ENCODE measurements at places on chromosomes 7 and 10.

- DNase-seq, result no peak
Measured at GRCh38 chr7:113824117-113824823, 94.5 kb downstream of the PPP1R3A start.

GRCh38 chr7:14191686-14192098, 202.2 kb upstream of the ETV1 start:
- DNase-seq, result no peak

DNA sequence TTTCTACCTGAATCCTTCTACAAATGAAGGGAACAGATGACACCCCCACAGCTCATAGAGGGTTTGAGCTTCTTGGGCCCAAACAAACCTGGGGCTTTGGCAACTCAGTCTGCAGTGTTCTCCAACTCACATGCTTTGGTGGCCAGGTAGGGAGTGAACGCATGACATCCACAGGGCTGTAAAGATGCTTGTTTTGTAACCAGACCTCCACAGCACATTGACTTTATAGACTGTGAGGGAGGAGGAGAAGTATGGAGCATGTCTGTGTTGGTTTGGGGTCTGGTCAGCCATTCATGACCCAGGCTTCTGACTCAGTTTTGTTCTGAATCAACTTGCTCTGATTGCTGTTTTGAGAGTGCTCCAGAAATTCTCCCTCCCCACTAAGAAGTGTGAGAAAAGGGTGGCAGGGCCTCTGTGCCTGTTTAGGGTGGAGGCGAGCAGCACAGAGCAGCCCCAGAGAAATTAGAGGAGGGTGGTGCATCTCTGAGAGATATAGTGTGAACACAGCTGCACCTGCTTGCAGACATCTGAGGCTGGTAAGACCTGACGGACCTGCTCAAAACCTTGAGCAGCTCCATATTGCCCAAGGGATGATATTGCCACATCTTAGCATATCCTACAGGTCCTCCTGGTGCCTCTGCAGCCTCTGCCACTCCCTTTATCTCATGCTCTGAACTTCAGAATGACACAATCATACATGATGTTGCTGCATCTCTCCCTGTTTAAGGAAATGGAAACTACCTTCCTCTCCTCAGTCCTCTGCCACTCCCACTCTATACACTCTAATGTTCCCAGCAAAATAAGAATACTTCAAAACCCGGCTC, 287.7 kb downstream of the ABCA13 start:
- DNase-seq, result no peak

DNA sequence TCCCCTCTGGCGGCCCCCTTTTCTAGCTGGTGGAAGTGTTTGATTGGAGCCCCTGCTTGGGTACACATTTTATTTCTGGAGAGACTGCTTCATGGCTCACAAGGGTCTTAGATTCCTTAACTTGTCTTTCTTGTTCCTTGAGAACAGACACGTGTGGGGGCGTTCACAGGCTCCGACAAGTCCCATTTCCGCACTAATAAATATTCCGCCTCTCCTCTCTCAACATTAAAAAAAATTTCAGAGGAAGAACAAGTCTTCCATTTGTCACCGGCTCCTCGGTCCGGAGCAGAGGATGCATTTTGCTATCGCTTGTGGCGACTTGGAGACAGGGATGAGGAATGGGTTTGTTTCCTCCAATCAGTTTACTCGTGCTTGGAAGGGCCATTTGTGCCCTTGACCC, 134.0 kb upstream of the PODXL start:
- DNase-seq, result no peak

GRCh38 chr10:131636116-131636515, 264.7 kb upstream of the PPP2R2D start:
- DNase-seq, result no peak

DNA sequence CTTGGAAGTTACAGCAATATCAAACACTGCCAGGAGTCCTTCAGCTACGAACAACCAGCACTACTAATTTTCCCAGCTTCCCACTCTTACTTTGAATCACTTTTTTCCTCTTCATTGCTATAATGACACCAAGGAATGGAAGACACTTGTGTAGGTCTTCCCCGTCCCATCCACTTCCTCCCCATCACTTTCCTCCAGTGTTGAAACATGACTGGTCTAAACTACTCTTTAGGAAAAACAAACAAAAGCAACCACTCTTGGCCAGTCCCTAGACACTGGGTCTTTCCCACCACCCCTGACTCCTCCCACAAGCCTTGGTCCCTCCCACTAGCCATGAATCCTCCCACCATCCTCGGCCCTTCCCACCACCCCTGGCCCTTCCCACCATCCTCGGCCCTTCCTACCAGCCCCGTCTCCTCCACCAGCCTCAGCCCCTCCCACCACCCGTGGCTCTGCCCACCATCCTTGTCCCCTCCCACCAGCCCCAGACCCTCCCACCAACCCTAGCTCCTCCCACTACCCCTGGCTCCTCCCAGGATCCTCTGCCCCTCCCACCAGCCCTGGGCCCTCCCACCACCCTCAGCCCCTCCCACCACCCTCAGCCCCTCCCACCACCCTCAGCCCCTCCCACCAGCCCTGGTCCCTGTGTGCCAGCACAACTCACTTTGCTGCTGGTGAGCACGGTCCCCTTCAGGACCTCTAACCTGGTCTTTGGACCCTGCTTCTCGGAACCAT, 68.5 kb downstream of the CXCL12 start:
- DNase-seq, result no peak

GRCh38 chr7:31940167-31940566, 130.0 kb downstream of the PDE1C start:
- no peak for DNase-seq

DNA sequence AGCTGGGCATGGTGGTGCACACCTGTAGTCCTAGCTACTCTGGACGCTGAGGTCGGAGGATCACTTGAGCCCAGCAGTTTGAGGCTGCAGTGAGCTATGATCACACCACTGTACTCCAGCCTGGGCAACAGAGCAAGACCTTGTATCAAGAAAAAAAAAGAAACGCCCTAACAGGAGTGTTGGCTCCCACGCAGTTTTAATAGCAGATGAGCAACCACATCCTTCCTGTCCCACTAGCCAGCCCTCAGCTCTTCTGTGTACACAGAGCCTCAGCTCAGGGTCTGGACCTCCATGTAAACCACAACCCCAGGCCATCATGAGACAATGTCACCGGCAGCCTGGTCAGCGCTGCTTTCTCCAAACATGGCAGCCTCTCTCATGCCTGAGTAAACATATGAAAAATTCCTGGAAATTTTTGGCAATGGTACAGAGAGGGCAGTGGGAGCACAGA, 108.2 kb downstream of the PIP4K2A start:
- no peak for DNase-seq

DNA sequence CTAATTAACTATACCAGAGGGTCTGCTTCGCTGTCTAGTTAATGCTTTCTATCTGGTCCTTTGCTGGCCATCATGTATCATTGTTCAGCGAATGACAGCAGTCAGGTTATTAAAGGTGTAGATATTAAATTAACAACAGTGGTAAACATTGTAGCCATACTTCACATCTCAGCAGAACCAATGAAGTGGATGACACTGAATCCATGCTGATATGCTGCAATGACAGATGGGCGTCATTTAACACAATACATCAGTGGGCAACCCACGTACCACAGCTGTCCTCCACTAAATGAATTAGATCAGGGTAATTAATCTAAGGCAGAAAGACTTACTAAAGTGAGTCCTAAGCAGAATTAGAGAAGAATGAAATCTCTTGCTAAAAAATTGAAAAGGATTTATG, 767.2 kb downstream of the NXPH1 start:
- DNase-seq, result no peak

DNA sequence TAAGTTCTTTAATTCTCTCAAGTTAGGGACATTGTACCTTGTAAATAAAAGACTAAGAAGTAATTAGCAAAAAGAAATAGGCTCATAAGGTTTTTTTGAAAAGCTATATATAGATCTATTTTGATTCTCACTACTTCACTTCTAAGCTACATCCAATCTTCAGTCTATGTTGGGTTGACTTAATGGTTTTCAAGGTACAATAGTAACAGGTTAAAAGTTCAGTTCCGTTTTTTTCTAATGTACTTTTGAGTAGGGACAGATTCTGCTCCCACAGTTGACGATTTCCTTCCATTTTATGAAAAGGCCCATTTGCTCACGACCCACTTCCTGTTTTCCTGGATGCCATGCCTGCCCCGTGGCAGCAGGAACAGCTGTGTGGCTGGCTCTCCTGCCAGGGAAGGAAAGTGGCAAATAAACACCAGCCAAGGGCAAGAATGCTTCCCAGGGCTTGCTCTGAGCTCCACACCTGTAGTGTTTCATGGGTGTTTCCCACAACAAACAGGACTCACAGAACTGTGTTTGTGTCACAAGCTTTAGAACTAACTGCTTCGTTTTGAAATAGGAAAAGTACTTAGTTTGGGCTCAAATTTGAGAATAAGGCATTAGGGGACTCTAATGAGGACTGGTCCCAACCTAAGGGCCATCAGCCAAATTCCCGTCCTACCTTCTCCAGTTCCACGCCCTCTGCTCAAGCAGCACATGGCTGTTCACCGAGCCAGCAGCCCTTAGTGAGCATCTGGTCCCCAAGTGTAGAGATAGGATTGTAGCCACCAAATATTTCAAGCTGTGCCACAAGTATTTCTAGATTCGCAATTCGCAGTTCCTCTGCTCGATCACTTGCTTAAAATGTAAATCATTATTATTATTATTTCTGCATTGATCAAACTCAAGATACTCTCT, 240.7 kb downstream of the COBL start:
- no peak for DNase-seq

GRCh38 chr10:100829097-100829870, 83.5 kb upstream of the SLF2 start:
- no peak for DNase-seq

DNA sequence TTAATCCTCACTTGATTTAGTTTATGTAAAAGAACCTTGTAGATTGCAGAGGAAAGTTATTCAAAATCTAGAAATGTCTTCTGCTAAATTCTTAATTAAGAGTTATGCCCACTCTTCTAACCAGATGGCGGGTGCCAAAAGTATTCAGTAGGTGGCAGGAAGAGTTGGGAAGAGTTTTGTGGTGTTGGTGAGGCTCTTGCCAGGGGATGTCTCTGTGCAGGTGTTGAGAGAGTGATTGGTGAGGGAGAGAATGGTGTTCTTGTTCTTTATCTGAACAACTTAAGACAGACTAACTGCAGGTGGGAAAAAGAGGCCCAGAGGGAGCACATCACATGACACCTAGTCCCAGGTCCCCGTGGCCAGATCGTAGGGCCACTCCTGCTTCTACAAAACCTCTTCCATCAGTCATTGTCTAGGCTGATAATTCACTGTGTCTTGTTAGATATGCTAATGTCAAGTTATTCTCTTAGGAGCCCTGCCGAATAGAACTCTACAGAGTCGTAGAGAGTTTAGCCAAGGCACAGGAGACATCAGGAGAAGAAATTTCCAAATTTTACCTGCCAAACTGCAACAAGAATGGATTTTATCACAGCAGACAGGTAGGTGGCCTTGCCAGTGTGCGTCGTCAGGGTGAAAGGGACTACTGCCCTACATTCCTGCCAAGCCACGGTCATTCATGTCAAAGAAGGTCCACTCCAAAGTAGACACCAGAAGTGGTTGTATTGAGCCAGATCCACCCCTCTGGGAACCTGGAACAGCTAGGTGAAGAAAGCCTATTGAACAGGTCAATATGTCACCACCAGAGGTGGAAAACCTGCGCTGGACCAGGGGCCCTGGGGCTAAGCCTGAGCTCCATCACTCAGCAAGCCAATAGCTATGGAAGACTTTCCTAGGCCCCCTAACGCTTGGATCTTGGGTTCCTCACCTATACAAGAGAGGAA, 3.4 kb downstream of the IGFBP1 start:
- no peak for DNase-seq

- DNase-seq, result no peak
Measured at GRCh38 chr7:143245123-143245522, 18.1 kb upstream of the GSTK1 start.

- no peak for DNase-seq
Measured at GRCh38 chr10:79260811-79261740, 86.2 kb upstream of the PPIF start.

GRCh38 chr7:155306673-155307470, 9.2 kb downstream of the INSIG1 start:
- DNase-seq, result no peak

DNA sequence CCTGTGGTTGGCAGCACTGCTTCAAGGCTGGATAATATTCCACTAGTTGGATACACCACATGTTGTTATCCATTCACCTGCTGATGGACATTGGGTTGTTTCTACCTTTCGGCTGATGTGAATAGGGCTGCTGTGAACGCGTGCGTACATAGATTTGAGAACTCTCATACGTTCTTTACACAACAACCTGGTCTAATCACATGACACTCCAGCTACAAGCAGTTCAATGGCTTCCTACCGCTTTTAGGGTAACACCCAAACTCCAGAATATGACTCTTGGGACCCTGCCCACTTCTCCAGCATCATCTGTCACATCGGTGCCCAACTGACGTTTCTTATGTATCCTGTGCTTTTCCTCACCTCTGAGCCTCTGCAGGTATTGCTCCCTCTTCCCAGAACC, 114.6 kb downstream of the ABLIM1 start:
- DNase-seq, result no peak

- DNase-seq, result no peak
Measured at GRCh38 chr10:16809074-16809718, 8.0 kb downstream of the RSU1 start.

GRCh38 chr10:118444069-118444468, 101.9 kb upstream of the FAM204A start:
- DNase-seq, result no peak

DNA sequence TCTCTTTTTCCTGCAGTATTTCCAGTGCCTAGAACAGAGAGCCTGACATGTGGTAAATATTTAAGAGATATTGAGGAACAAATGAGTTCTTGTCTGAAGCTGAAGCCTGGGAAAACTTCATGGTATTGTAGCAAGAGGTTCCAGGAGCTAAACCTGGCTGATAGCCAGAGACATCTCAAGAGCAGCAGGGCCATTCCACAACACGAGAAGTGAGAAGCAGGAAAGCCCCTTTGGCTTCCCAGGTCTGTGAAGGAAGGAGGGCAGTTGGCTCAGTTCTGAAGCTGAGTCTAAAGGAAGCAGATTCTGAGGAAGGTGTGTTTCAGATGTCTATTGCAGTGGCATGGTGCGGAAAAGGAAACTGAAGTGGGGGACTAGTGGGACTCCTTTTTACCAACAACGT, 63.8 kb upstream of the FAM204A start:
- no peak for DNase-seq

GRCh38 chr10:130875116-130875515, 436.4 kb downstream of the TCERG1L start:
- no peak for DNase-seq

GRCh38 chr10:122707535-122707934, 7.9 kb upstream of the C10orf120 start:
- no peak for DNase-seq

- DNase-seq, result no peak
Measured at GRCh38 chr7:43876241-43876640, 6.9 kb upstream of the MRPS24 start.

GRCh38 chr10:92640107-92640506, 47.2 kb downstream of the KIF11 start:
- no peak for DNase-seq

Measured in left hindlimb (tissue), 1 donor.